ENCODE measurements at places on chromosomes 7 and 10.

DNA sequence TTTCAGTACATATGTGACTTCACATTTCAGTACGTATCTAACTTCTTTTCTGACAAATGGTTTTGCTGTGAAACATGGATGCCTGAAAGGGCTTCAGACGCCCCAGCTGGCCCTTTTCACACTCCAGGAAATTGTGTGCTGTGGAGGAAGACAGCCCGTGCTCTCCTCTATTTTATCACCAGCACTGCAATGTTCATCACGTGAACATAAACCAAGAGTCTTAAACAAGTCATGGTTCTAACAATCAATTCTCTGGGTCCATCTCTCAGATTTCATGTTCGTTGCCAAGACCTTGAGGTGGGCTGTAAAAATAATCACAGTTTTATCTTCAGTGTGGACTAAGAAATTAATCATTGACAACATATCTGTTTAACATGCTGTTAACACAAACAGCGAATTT is 141.2 kb downstream of the WDR37 start:
- DNase-seq = no peak

- DNase-seq = peak; percentile 54
Observed at GRCh38 chr10:100998183-100998990, 1.2 kb upstream of the LZTS2 start.

GRCh38 chr7:154748089-154748786 is 254.7 kb downstream of the PAXIP1 start:
- DNase-seq = no peak

- no peak for DNase-seq
Observed at GRCh38 chr7:116316838-116317628, 106.7 kb downstream of the TES start.

DNA sequence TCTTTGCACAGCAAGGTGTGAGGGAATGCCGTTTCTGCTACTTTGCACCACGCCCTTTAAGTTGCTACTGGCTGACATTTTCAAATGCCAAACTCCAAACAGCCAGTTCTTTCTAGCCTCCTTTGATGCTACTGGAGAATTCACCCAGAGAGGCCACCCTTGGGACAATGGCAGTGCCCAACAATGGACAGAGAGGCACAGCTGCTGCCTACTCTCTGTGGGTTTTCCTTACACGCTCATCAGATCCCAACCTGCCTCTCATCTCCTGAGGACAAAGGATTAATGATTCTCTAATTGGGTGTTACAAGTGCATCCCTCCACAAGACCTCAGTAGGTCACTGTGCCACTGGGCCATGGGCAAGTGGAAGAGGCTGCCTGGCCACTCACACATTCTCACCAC is 105.8 kb downstream of the COBL start:
- DNase-seq = no peak

DNA sequence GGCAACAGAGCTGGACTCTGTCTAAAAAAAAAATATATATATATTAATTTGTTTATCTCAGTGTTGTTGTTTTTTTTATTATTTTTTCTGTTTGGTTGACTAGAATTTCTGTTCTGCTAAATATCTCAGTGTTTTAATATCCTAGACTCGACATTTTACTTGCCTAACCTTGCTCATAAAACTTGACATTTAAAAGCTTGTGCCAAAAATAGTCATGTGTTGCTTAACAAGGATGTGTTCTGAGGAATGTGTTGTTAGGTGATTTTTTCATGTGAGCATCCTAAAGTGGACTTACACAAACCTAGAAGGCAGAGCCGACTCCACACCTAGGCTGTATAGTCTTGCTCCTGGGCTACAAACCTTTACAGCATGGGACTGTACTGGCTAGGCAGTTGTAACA is 23.1 kb downstream of the NRBF2 start:
- DNase-seq = no peak

GRCh38 chr10:72753760-72754231 is 61.9 kb downstream of the MCU start:
- no peak for DNase-seq

DNA sequence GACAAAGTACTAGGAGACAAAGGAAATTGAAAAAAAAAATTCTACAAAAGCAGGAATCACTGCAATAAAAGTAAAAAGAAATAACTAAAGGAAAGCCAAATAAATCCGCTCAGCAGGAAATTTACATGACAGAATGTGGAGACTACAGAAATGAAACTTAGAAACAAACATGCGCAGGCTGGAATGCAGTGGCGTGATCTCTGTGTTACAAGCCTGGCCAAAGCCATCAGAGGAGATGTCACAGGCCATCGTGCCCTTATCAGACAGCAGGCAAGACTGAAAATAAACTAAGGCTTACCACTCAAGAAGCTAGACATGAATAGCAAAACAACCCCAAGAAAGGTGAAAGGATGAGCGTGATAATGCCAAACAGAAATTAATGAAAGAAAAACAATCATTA is 6.3 kb upstream of the CAMK2B start:
- DNase-seq = no peak

GRCh38 chr10:6507311-6507710 is 72.8 kb downstream of the PRKCQ start:
- no peak for DNase-seq

GRCh38 chr7:8490391-8491045 is 57.1 kb downstream of the NXPH1 start:
- DNase-seq = no peak

- DNase-seq = no peak
Observed at GRCh38 chr7:521221-522070, 1.8 kb upstream of the PDGFA start.

- DNase-seq = no peak
Observed at GRCh38 chr7:16721541-16721940, 32.0 kb upstream of the TSPAN13 start.

Measured in NCI-H1436 treated with DMSO at 0.1 percent for 48 hours (cell line).